Suprapubic skin (tissue), 4 donors: ENCODE measurements at places on chromosomes 3 and 15.

- DNase-seq: no peak
Measured at GRCh38 chr3:87354398-87354797, 78.0 kb upstream of the POU1F1 start.

- no peak for DNase-seq
Measured at GRCh38 chr3:9198261-9198660, 51.2 kb downstream of the SRGAP3 start.

GRCh38 chr3:72961752-72962151 is 34.9 kb upstream of the PPP4R2 start:
- no peak for DNase-seq

DNA sequence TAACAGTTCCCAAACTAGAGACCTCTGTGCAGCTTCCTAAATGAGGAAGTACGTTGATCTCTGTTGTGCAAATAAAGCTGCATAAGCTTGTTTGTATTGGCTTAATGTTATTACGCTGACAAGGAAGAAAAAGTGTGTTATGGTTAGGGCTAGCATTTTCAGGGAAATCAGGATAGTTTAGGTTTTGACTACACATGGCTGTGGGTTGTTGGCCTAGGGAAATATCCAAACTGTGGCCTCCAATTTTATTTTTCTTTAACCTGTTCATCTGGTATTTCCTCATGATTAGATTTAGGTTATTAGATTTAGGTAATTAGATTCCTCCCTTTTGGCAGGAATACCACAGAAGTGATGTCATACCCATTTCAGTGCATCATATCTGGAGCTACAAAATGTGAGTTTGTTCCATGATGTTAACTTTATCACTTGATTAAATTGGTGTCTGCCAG is 8.7 kb upstream of the MCCC1 start:
- DNase-seq: no peak

- no peak for DNase-seq
Measured at GRCh38 chr15:34993877-34994276, 5.8 kb upstream of the ZNF770 start.

- no peak for DNase-seq
Measured at GRCh38 chr15:77004189-77004588, 9.3 kb downstream of the PSTPIP1 start.

- no peak for DNase-seq
Measured at GRCh38 chr3:141913150-141913811, 36.8 kb downstream of the ATP1B3 start.

GRCh38 chr3:189937302-189938127 is 183.2 kb downstream of the P3H2 start:
- no peak for DNase-seq
